Eye (tissue), 1 donor: ENCODE measurements at places on chromosomes 16 and 17.

DNA sequence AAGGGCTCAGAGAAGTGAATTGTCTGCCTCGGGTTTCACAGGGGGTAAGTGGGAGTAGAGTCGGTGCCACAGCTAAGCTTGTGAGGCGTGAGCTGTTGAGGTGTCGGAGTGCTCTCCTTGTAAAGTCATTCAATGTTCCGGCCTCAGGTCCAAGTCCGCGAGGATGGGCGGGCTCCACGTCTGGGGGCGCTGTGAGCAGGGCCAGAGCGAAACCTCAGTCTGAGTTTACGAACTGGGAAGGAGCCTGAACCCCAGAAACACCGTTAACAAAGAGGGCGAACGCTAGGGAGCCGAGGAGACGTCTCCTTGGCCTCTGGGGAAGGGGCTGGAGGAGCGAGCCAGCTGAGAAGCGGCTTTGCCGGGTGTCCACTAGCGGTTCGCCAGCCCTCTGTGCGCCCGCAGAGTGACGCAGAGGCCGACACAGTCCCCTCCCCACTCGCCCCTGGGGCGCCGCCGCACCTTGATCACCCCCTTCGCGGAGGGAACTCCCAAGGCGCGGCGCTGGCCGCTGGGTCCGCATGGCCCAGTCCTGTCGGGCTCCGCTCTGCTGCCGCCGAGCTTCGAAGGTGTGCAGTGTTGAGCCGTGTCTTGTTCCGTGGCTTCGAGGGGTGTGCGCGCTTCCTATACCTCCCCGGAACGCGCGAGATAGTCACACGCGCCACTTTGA lies 4.9 kb downstream of the IRX3 start:
- DNase-seq = peak; percentile 56

DNA sequence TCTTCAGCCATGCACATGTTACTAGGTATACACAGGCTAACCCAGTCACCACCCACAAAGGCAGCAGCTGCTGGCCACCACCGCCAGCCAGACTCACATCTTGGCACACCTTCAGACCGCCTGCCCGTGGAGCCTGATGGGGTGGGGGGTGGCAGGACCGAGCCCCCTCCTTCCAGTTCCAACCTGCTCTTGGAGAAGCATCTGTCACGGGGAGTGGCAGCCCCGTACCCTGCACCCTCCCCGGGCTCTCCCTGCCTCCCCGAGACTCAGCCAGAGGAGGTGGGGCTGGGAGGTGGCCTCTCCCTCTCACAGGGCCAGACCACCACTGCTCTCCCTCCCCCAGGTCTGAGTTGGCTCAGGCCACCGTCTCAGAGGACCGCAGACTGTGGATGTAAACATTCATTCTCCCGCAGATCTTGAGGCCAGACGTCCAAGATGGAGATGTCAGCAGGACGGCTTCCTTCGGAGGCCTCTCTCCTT lies 11.3 kb upstream of the RBFOX3 start:
- DNase-seq = no peak

GRCh38 chr16:81633147-81633619 lies 145.9 kb upstream of the PLCG2 start:
- DNase-seq = no peak

- no peak for DNase-seq
Observed at GRCh38 chr17:29240477-29240876, 6.2 kb upstream of the CRYBA1 start.

DNA sequence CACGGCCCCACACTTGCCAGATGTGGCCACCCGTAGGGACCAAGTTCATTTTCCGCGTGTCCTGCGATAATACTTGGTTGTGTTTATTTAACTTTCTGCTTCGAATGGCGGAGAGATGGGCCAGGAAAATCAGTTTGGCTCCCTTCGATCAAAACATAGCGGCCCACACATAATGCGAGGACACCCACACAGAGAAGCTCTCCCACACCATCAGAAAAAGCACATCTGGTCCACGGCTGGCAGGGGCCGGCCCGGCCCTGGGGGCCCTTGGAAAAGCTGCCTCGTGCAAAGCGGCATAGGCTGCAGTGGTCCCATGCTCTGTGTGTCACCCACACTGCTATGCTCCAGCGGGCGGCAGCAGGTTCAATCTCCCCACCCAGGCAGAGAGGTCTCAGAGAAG lies 46.9 kb downstream of the ZNF423 start:
- DNase-seq = peak; percentile 50

DNA sequence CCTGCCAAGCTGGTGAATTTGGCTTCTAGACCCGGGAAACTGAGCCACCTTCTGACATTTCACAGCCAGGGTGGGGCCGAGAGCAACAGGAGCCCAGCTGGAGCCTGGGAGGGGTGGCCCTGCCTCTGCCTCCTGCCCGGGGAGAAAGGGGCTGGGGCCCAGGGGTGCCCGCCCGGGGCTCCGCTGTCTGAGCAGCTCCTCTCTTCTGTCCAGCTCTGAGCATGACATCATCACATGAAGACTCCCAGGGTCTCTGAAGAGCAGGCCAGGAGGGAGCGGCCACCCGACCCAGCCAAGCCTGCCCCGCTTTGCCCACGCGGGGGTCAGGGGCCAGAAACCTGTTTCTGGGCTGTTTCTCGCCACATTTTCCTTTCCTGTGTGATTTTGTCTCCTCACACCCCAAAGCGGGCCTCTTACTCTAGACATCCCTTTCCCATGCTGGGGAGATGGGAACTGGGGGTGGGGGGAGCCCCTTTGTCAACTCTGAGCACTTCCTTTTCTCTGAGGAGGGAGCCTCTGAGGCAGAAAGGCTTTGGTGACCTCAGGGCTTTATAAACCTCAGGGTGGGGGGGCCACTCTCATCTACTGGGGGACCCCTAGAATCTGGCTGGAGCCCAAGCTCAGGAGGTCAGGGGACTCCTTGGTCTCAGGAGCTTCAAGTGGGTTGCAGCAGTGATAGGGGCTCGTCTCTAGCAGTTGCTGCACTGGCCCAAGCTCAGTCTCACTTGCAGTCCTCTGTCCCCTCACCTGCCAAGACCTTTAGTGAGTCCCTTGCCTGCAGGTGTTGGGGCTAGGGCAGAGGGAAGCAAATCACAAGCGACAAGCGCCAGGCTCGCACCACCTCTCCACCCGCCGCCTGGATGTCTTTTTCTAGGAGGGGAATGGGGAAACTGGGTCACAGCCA lies 7.6 kb downstream of the UBALD2 start:
- DNase-seq = peak; percentile 59

DNA sequence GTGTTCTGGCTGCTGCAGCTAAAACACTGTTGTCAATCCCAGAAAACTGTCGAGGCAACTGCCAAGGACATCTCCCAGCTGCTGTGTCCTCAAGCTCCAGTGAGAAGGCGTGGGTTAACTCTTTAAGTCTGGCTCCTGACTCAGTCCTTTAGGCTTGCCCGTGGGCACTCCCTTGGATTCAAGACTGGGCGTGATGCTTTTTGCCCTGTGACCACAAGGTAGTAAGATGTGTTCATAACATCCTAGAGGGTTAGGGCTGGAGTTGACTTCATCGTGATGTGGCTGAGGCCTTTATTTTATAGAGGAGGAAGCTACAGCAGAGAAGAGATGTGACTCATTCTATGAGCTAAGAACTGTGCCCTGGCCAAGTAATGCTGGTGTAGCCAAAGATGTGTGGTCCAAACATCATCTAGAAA lies 50.9 kb upstream of the TEKT3 start:
- DNase-seq = no peak

GRCh38 chr17:2048805-2049204 lies 6.1 kb upstream of the HIC1 start:
- DNase-seq = no peak

DNA sequence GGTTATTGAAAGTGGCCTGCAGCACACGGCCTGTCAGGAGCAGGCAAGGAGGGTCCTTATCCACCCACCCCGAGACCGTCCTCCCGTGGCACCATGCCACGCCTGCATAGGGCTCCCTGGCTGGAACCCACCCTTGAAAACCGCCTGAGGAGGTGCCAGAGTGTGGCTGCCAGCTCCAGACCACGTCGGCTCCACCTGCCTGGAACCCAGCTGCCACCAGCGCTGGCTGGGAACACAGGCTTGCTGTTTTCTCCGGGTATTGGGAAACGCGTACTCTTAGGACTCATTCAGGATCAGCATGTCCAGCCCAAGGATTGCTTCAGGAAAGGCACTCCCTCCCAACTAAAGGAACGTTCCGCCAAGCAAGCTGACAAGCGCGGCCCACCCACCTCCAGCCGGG lies 6.7 kb downstream of the ARL16 start:
- no peak for DNase-seq

- peak; percentile 81 for DNase-seq
Observed at GRCh38 chr17:72338847-72339790, 218.3 kb downstream of the SOX9 start.
